Tibial nerve (tissue), 4 donors: ENCODE measurements at places on chromosomes 7 and 10.

- no peak for DNase-seq
These were observed 6.8 kb downstream of the ITGA8 start for GRCh38 chr10:15712883-15713282.

DNA sequence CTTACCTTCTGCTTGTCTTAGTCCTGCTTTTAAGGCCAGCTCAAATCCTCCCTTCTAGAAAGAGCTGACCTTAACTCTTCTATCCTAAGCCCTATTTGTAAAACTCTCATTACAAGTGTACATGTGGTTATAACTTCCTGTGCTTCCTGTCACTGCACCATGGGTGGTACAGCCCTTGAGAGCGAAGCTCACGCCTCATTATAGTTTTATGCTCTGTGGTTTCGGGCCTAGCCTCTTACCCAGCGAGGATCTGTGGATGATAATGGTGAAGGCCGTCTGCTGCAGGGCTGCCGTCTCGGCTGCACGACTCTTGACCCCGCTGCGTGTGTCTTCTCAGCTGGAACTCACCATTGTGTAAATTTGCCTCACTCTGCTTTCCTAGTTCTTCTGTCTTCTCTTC lies 74.6 kb downstream of the CUL1 start:
- no peak for DNase-seq

- DNase-seq = no peak
These were observed 490 bp downstream of the KIN start for GRCh38 chr10:7787150-7787856.

GRCh38 chr7:86904949-86905834 lies 154.3 kb downstream of the ELAPOR2 start:
- DNase-seq = no peak

- no peak for DNase-seq
These were observed 139.3 kb downstream of the PPP1R9A start for GRCh38 chr7:95046494-95047240.

DNA sequence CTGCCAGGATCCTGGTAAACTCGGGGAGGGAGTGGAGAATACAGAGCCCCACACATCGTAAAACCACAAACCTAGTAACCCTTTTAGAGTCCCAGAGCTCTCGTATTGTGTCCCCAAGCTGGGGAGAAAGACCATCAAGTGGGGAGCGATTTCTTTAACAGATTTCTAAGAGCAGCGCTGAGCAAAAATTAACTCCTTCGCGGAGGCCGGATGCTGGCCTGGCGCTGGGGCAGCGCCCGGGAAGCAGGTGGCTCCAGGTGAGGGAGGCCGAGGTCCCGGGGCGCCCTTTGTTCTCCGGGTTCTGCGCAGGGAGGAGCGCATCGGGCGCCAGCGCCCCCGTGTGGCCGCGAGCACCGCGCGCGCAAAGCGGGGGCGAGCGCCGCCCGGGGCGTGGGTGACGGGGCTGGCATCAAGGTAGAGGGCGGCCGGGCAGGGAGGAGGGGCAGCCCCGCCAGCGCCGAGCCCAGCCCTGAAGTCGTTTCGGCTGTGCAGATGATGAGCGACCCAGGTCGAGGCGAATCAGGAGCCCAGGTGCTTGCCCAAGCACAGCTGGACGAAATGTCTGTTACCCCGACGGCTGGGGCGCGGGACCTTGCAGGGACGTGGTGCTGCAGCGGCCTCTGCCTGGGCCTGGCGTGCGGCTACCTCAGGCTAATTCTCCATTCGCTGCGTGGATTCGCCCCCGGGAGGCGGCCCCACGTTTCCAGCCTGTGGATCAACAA lies 10.4 kb upstream of the FGFR2 start:
- no peak for DNase-seq
